Fibroblast of lung (primary cell): ENCODE measurements at places on chromosomes 4 and X. TPM values are rescaled to one million over a fixed set of nuclear protein-coding genes. Genes with fewer than 3 reads are reported as not detected.

GRCh38 chr4:42995343-42995944, 102.9 kb downstream of the GRXCR1 start:
- no peaks in the 10 kb centered on the region for H3K36me3 ChIP-seq
- H3K4me1 ChIP-seq: no peaks in the 10 kb centered on the region
- H3K4me3 ChIP-seq: no peak overlapping the region
- DNase-seq: peak; percentile 35
- no peak overlapping the region for H3K27ac ChIP-seq

CSAG2 gene
- not detected in 2 replicates for total RNA-seq

GRCh38 chr4:169996379-169997240, 29.6 kb downstream of the MFAP3L start:
- H3K27ac ChIP-seq: no peak overlapping the region
- DNase-seq: no peak
- H3K36me3 ChIP-seq: no peaks in the 10 kb centered on the region
- no peak overlapping the region for H3K4me3 ChIP-seq

IL2 gene
- total RNA-seq: not detected in 2 replicates

DNA sequence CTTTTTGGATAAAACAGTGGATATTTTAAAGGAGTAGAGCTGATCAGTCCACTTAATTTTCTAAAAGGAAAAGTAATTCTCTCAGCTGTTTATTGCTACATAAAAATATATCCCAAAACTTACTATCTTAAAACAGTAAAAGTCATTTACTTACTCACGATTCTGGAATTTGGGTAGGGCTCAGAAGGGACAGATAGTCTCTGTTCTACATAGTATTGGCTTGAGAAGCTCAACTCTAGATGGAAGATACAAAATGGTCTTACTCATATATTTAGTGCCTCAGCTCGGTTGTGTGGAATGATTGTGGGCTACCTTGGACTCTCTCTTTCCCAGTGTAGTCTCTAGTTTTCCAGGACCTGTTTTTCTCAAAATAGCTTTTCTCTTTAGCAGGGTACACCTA, 691.5 kb upstream of the POU3F4 start:
- no peaks in the 10 kb centered on the region for H3K36me3 ChIP-seq
- DNase-seq: peak; percentile 3
- no peak overlapping the region for H3K4me3 ChIP-seq
- no peaks in the 10 kb centered on the region for H3K4me1 ChIP-seq

DNA sequence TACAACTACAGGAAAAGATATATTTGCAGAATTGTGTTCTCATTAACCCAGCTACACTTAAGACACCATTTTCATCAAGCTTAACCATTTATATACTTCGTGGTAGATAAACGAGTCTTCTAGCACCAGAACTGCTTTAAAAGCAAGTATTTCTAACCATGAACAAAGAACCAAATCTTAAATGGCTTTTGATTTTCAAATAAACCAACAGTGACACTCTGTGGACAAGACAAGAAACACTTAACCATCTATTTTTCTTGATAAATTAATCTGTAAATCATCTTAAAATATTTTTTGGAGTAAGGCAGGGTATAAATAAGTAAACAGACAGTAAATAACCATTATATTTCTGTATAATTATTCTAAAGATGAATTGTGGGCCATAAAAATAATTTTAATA, 10.2 kb downstream of the BEND2 start:
- DNase-seq: peak; percentile 2
- no peak overlapping the region for H3K4me3 ChIP-seq
- H3K27ac ChIP-seq: no peak overlapping the region
- no peaks in the 10 kb centered on the region for H3K4me1 ChIP-seq
- H3K27me3 ChIP-seq: no peaks in the 10 kb centered on the region

DNA sequence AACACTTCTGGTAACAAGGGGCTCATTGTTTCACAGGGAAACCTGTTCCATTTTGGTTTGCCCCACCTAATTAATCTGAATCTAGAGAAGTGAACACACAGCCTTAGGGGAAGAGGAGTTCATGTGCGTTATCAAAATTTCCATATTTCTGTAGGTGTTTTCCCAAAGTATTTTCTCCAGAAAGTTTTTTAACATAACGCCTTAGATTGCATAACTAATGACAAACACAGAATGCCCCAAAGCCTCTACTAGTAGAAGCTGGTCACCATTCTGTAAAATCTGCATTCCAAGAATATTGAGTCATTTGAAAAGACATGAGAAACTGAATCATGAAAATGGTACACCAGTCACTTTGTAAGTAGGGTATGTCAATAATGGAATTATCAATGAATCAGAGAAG, 41.1 kb downstream of the IL13RA2 start:
- no peak overlapping the region for H3K4me3 ChIP-seq
- H3K27ac ChIP-seq: no peak overlapping the region
- no peaks in the 10 kb centered on the region for H3K4me1 ChIP-seq
